ENCODE measurements at places on chromosomes 12 and 14.

DNA sequence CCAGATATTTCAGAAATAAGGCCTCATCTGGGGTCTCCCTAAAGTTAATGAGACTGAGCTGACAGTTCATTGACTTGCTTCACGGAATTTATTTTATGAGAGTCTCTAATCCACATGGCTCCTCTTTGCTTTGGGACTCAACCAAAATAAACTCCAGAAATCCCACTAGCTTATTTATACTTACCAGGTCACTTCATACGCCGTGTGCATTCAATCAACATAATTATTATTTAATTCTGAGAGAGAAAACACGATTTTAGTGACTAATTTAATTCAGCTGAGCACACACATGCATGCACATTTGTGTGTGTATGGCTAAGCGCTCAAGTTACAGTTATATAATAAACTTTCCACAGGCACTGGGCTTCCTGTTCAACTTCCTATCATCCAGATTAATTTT, 333.4 kb upstream of the CCDC196 start:
- no peak for DNase-seq

DNA sequence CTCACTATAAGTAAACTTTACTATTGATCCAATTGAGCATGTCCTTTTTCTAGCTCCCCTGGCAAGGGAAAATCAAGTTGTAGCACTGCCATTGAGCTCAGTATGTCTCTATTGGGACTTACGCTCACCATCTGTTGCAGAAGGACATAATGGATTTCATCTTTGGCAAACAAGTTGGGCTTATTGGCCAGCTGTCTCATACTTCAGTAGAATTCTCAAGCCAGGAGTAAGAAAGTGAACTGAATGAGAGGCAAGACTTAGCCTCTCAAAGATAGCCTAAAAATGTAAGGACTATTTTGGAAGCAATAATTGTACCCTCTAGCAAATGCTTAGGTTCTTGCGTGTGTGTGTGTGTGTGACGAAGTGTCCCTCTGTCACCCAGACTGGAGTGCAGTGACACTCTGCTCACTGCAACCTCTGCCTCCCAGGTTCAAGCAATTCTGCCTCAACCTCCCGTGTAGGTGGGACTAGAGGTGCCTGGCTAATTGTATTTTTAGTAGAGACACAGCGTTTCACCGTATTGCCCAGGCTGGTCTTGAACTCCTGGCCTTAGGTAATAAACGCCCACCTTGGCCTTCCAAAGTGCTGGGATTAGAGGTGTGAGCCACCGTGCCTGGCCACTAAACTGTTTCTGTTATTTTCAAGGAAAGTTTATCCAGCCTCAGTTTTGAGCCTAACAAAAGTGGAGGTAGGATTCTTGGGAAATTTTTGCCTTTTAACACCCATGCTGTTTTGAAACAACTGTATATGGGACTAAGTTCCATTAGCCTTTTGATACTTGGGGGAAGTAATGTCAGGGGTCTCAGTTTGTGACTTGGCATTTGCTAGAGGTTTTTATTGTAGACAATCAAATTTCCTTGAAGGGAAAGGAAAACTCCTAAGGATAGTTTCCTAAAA, 7.0 kb downstream of the HNRNPA1 start:
- no peak for DNase-seq

GRCh38 chr14:30312214-30312613, 246.7 kb upstream of the G2E3 start:
- DNase-seq, result no peak

DNA sequence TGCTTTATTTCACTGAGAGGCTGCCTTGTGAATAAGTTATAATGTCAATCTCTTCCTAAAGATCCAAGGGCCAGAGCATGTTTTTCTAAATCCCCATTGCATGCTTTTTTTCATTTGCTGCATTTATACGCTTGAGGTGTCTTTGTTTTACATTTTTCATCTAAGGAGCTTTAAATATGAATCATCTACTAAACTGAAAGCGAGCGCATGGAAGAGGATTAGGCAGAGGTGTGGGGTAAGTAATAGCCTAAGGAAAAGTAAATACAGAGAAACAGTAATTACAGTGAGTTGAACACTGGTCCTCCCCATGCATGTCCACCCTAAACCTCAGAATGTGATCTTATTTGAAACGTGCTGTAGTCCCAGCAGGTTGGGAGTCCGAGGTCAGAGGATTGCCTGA, 76.4 kb upstream of the METAP2 start:
- no peak for DNase-seq

DNA sequence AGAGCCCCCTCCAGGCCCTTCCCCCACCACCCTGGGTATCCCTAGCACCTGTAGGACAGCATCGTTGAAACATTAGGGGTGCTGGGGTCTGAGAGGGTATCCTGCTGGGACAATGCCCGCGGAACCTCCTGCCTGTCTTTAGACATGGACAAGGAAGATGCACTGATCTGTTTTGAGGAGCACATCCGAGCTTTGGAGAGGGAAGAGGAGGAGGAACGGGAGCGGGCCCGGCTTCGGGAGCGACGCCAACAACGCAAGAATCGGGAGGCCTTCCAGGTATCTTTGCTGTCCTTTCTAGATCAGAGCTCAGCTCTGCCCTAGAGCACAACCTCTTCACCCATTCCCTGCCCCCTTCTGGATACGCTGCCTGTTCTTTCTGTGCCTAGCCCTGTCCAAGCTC, 13.2 kb downstream of the PRPF40B start:
- DNase-seq, result no peak

GRCh38 chr12:70661466-70662161, 24.4 kb upstream of the PTPRB start:
- no peak for DNase-seq

GRCh38 chr12:124566161-124566996, 1.0 kb downstream of the NCOR2 start:
- peak; percentile 51 for DNase-seq

DNA sequence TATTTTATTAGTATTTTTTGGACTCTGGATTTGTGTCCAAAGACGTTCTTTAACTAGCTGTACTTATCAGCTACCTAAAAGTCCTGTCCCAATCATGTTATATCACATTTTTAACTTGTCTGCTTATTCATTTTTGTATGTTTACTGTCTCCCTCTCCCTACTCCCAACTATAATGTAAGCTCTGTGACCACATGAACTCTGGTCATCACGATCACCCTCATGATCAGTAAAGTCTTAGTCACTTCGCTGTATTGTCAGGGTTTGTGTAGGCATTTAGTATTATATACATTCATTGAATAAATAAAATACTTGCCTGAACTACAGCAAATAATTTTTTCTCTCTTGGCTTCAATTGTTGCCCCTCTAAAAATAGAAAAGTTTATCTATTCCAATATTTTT, 211.0 kb downstream of the PIK3C2G start:
- DNase-seq, result no peak

DNA sequence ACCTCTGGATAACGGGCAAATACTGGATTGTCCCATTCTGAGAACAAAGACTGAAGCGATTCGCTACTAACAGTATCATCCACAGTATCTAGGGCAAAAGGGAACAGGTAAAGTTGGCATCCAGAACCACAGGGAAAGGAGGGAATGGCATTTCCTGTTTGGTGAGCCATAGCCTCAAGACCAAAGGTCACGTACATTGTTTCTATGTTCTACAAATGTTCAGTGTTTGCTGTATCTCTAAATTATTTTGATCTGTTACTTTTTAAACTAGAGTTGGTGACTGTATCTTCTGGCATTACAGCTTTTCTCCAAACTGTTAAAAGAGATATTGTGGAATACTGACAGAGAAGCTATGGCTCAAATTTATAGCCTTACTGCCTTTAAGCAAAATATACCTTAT, 9.7 kb downstream of the MLH3 start:
- DNase-seq, result no peak
